ENCODE measurements at places on chromosomes 2 and 18. TPM values are rescaled to one million over a fixed set of nuclear protein-coding genes. Genes with fewer than 3 reads are reported as not detected.
A peak's percentile ranks its signal among the peaks of the same experiment; 100 is the strongest.

DNA sequence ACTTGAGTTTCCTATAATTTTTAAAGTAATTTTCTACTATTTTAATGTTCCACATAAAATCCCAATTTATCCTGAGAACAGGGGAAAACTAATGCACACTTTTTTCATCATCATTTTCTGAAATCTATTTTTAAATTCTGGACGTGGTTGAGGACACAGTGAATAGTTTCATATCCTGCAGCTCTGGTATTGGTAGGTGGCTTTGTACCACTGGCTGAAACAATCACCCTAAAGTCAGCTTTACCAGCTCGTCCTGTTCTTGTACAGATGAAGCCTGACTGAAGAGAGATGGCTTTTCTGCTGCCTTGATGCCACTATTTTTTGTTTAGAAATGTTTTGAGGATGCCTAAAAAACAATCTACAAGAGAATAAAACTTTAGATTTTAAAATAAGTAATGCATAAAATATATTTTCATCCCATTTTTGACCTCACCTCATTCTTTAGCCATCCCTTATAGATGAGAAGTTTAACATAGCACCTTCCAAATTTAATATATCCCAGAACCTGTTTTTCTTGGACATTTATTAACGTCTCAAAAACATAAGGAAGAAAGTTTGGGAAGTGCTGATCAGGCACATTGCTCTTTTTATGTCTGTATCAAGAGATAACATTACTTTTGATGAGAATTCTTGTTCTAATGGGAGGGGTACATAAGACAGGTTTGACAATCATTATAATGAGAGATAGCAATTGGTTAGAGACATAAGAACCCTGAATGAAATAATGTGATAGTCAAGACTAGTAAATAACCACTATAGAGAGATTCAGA lies 80.9 kb downstream of the GALNT1 start:
- H3K36me3 ChIP-seq: peaks cover 18% of the 10 kb centered on the region
- peaks cover 5% of the 10 kb centered on the region for H3K4me1 ChIP-seq
- no peaks in the 10 kb centered on the region for H3K27me3 ChIP-seq
- no peak for DNase-seq
- no peak overlapping the region for H3K27ac ChIP-seq

DNA sequence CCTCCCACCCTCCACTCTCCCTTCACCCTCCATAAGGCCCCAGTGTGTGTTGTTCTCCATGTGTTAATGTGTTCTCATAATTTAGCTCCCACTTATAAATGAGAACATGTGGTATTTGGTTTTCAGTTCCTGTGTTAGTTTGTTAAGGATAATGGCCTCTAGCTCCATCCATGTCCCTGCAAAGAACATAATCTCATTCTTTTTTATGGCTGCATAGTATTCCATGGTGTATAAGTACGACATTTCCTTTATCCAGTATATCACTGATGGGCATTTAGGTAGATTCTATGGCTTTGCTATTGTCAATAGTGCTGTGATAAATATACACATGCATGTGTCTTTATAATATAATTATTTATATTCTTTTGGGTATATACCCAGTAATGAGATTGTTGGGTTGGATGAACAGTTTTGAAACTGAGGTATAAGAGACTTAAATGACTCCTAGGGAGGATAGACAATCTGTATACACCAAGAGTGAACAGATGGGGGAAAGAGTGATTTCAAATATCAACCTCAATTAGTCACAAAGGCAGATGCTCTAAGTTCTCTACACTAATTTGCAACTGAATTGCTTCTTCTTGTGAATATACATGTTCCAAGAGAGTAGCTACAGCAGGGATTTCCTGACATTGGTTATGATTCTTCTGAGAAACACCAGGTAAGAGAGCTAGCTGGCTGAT lies 23.7 kb downstream of the CWC22 start:
- peaks cover 2% of the 10 kb centered on the region for H3K4me1 ChIP-seq
- no peak overlapping the region for H3K27ac ChIP-seq
- H3K4me3 ChIP-seq: no peak overlapping the region
- H3K27me3 ChIP-seq: no peaks in the 10 kb centered on the region
- peaks cover 55% of the 10 kb centered on the region for H3K36me3 ChIP-seq

The PRKAG3 gene
- total RNA-seq: not detected

The SUPT7L gene
- total RNA-seq: 30.8 TPM

The SFXN5 gene
- 18.6 TPM for total RNA-seq

DNA sequence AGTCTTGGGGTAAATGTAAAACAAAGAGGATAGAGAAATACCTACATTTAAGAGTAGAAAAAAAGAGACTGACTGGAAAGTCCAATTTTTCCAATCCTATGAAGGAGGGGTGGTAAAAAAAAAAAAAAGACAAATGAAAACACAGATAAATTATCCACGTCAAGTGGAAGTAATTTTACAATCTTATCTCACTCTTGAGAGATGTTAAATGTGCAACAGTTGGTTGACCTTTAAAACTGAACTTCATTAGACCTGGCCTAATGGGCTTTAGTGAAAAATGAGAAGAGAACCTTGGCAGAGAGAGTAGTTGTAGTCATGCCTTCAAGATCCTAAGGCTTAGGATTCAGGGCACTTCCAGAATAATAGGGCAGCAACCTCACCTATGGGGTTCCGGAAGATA lies 20.4 kb downstream of the GALNT3 start:
- peaks cover 7% of the 10 kb centered on the region for H3K36me3 ChIP-seq
- no peak overlapping the region for H3K27ac ChIP-seq
- H3K4me1 ChIP-seq: peaks cover 11% of the 10 kb centered on the region
- DNase-seq: no peak

GRCh38 chr2:216119986-216120385 lies 10.8 kb downstream of the XRCC5 start:
- peaks cover 87% of the 10 kb centered on the region for H3K36me3 ChIP-seq
- peak overlapping the region; percentile 88 for H3K27ac ChIP-seq
- no peaks in the 10 kb centered on the region for H3K27me3 ChIP-seq
- peaks cover 77% of the 10 kb centered on the region for H3K4me1 ChIP-seq

DNA sequence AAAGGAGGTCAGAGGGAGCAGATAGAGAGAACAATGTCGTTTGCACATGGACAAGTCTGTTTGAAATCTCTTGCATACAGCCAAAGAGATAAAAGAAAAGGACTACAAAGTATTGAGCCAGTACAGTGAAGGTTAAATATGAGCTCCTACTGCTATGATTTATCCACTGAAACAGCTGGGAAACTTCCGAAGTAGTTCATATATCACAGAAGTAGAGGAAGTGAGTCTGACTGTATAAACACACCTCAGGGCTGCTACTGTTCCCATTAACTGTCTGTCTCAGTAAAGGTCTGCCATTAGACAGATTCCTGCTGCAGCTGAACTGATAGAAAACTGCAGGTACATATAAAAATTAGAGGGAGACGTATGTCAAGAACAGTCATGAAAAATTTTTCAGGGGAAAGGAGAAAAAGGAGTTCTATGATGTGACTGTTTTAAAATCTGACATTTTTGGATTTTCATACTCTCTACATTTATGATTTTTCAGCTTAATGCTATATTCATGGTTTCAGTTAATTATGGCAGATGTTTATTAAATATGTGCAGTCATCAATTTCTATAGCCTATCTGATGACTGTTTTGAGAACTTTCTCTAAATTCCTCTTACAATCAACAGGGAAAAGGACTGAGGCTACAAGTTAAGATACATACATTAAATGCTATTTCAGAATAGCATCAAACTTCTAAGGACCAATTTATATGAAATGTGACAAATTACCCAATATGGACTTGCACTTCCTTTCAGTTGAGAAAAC lies 364.7 kb downstream of the ERBB4 start:
- no peaks in the 10 kb centered on the region for H3K4me1 ChIP-seq
- DNase-seq: no peak
- H3K27me3 ChIP-seq: no peaks in the 10 kb centered on the region
- no peak overlapping the region for H3K4me3 ChIP-seq

DNA sequence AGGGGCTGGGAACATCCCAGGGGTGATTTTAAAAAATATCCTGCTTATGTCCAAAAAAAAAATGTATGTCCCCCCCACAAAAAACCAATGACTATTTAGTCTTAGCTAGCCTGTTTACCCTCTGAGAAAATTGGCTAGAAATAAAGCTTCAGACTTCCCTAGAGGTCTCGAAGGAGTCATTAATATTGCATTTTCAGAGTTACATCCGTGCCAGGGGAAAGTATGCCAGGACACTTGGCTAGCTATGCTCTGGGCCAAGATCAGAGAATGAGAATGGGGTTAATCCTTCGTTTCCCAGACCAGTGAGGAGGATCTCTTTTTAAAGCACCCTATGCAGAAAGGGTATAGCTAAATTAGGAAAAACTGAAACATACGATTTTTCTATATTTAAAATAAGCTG lies 183.6 kb downstream of the MC4R start:
- H3K27ac ChIP-seq: no peak overlapping the region
- no peak overlapping the region for H3K4me3 ChIP-seq
- no peaks in the 10 kb centered on the region for H3K4me1 ChIP-seq
- no peaks in the 10 kb centered on the region for H3K27me3 ChIP-seq

GRCh38 chr2:58865436-58865835 lies 624.3 kb upstream of the FANCL start:
- no peaks in the 10 kb centered on the region for H3K27me3 ChIP-seq
- H3K27ac ChIP-seq: no peak overlapping the region
- no peak for DNase-seq
- H3K4me3 ChIP-seq: no peak overlapping the region

DNA sequence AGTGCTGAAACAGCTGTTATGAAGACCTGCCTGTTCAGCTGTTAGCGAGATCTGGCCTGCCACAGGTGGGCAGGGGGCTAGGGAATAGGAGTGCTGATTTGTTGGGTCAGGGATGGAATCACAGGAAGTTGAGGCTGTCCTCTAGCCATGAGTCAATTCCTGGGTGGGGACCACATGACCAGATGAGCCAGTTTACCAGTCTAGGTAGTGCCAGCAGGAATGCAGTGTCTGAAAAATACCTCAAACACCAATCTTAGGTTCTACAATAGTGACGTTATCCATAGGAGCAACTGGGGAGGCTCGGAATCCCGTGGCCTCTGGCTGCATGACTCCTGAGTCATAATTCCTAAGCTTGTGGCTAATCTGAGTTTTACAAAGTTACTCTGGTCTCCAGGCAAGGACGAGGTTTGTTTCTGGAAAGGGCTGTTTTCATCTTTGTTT lies 44.9 kb downstream of the DYSF start:
- H3K4me3 ChIP-seq: no peak overlapping the region
- DNase-seq: no peak
- no peaks in the 10 kb centered on the region for H3K4me1 ChIP-seq
- H3K36me3 ChIP-seq: no peaks in the 10 kb centered on the region
- H3K27ac ChIP-seq: no peak overlapping the region

GRCh38 chr2:78011251-78011650 lies 489.1 kb upstream of the LRRTM4 start:
- no peaks in the 10 kb centered on the region for H3K36me3 ChIP-seq
- no peak overlapping the region for H3K27ac ChIP-seq
- H3K4me1 ChIP-seq: no peaks in the 10 kb centered on the region
- no peaks in the 10 kb centered on the region for H3K27me3 ChIP-seq
- no peak for DNase-seq

DNA sequence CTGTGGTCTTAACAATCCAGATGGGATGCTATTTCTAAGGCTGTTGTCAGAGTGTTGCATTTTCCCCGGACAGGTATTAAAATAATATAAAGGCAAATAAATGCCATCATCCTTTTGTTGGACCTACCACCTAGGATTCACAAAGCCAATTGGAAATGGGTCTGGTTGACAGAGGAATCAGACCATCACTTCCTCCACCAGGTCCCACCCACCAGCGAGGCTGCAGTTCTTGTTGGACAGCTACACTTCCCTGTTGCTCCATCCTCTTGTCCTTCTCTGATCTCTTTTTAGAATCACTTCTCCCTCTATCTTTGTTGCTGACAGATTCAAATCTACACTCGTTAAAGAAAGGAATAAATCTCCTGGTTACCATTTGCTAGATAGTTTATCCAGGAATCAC lies 1.1 kb downstream of the TMEM169 start:
- H3K27ac ChIP-seq: peak overlapping the region; percentile 83
- peaks cover 9% of the 10 kb centered on the region for H3K36me3 ChIP-seq
- H3K4me1 ChIP-seq: peaks cover 54% of the 10 kb centered on the region
- H3K27me3 ChIP-seq: no peaks in the 10 kb centered on the region

- H3K36me3 ChIP-seq: no peaks in the 10 kb centered on the region
- DNase-seq: no peak
- no peak overlapping the region for H3K27ac ChIP-seq
Observed at GRCh38 chr2:28593160-28593755, 97.4 kb downstream of the PLB1 start.

The HRH4 gene
- total RNA-seq: not detected

DNA sequence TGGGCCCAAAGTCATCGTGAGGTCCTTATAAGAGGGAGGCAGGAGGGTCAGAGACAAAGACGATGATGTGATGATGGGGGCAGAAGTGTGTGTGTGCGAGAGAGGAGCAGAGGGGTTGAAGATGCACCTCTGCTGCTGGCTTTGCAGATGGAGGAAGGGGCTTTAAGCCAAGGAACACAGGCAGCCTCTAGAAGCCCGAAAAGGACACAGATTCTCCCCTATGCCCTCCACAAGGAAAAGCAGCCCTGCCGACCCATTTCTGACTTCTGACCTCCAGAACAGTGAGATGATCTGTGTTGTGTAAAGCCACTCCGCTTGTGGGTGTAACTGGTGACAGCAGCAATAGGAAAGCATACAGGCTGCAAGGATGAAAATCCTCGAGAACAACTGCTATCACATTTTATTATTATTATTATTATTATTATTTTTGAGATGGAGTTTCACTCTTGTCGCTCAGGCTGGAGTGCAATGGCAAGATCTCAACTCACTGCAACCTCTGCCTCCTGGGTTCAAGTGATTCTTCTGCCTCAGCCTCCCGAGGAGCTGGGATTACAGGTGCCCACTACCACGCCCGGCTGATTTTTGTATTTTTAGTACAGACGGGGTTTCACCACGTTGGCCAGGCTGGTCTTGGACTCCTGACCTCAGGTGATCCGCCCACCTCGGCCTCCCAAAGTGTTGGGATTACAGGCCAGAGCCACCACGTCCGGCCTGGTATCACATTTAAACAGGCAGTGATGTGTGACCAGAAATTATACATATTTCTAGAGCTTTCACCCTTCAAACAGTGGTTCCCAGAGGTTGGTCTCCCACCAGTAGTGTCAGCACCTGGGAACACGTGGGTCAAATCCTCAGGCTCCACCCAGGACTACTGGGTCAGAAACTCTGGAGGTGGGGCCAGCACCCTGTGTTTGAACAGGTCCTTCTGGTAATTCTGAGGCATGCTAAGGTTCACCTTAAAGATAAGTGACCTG lies 170.5 kb downstream of the TGIF1 start:
- no peaks in the 10 kb centered on the region for H3K36me3 ChIP-seq
- no peak for DNase-seq
- H3K27me3 ChIP-seq: no peaks in the 10 kb centered on the region
- peaks cover 32% of the 10 kb centered on the region for H3K4me1 ChIP-seq
- H3K4me3 ChIP-seq: no peak overlapping the region
- H3K27ac ChIP-seq: no peak overlapping the region

The AQP12B gene
- total RNA-seq: not detected

DNA sequence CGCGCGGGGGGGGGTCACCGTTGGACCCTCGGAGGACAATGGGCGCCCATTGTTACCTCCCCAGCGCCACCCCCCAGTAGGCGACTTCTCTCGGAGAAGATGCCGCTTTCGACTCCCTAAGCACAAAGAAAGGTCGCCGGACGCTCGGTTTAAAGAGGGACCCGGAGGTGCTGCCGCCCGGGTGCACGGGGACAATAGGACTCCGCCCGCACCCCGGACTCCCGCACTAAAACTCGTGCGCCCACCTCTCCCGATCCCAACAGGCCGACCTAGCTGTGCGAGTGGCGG lies 318 bp upstream of the CDC42EP3 start:
- H3K4me1 ChIP-seq: peaks cover 39% of the 10 kb centered on the region
- peak overlapping the region; percentile 83 for H3K4me3 ChIP-seq
- peaks cover 31% of the 10 kb centered on the region for H3K36me3 ChIP-seq
- peak overlapping the region; percentile 86 for H3K27ac ChIP-seq

GRCh38 chr2:126788113-126788512 lies 110.6 kb upstream of the TEX51 start:
- H3K36me3 ChIP-seq: no peaks in the 10 kb centered on the region
- H3K4me3 ChIP-seq: no peak overlapping the region
- no peaks in the 10 kb centered on the region for H3K4me1 ChIP-seq
- no peak for DNase-seq

Data from activated CD8-positive, alpha-beta T cell treated with anti-CD3 and anti-CD28 coated beads, Interleukin-2, amount 10 ng/mL, durations not matched to agents 7 days and 5 days (primary cell).